ENCODE measurements at places on chromosomes 12 and 14.

DNA sequence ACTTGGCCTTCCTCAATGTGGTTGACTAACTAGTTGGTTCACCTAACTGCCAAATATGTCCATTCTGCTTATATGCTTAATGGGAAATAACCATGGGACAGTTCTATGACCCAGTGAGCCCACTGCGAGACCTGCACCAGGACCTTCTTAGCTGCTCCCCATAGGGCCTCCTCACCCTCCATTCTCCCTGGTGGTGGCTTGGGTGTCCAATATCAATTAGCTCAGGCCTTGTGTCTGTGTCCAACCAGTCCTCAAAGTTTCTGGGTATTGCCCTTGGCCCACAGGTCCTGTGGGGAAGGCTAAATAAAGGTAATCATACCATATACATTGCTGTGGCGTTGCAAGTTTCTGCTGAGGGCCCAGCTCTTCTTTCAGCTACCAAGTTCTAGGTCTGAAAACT is 228.2 kb downstream of the PCNX1 start:
- DNase-seq: no peak

- DNase-seq: no peak
These were observed 1.7 kb upstream of the EIF4B start for GRCh38 chr12:53004582-53004981.

DNA sequence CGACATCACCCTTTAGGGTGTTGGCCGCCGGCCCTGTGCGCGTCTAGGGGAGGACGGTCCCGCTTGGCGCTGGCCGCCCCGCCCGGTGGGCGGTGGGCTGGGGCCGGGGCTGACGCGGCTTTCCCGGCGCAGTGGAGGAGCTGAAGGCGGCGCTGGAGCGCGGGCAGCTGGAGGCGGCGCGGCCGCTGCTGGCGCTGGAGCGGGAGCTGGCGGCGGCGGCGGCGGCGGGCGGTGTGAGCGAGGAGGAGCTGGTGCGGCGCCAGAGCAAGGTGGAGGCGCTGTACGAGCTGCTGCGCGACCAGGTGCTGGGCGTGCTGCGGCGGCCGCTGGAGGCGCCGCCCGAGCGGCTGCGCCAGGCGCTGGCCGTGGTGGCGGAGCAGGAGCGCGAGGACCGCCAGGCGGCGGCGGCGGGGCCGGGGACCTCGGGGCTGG is 3.6 kb downstream of the TNFAIP2 start:
- no peak for DNase-seq

DNA sequence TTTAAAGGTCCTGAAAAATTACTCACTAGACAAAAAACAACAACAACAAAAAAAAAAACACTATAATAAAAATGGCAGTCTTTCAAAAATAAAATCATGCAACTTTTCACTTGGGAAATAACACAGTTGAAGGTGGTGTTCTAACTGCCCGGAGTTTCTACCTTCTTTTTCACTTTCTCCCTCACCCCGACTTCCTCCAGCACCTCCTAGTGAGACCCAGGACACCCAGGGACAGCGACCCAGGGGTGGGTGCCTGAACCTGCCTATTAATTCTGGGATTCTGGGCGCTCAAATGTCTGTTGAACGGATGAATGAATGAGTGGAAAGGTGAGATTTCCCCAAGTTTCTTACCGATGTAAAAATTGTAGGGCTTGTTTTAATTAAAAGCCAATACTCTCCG is 2.0 kb upstream of the FZD10 start:
- no peak for DNase-seq

DNA sequence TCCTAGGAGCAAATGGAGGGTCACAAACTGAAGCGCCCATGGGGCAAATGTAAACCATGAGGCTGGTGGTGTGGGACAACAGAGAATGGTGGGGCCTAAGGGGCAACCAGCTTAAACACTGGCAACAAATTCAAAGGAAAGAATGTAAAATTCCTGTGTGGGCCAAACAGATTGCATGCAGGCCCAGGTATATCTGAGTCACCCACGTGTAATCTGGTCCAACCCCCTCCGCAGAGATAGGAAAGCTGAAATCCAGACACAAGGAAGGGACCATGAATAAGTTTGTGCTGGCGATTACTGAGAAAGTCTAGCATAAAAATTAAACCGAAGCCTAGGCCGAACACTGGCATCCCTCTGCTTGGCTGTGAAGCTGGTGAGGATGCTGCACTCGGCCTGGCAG is 71.6 kb downstream of the ITPK1 start:
- no peak for DNase-seq

GRCh38 chr14:96673706-96674105 is 123.5 kb upstream of the VRK1 start:
- DNase-seq: no peak

GRCh38 chr12:116354950-116355783 is 77.7 kb upstream of the MED13L start:
- DNase-seq: no peak

DNA sequence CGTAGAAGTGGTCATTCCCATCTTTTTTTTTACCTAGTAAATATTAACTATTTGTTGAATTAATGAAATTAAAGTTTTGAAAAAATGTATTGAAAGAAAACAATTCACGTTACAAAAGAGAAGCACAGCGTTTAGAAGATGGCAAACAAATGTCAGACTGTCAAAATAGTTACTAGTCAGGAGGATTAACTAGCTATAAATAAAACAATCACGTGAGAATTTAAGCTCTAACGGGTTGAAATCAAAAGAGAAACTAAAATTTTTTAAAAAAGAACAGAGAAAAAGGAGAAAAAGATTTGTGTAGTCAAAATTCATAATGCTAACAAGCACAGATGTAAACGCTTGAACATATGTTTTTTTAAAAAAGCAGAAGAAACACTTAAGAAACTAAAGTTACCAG is 26.4 kb downstream of the DDHD1 start:
- no peak for DNase-seq

DNA sequence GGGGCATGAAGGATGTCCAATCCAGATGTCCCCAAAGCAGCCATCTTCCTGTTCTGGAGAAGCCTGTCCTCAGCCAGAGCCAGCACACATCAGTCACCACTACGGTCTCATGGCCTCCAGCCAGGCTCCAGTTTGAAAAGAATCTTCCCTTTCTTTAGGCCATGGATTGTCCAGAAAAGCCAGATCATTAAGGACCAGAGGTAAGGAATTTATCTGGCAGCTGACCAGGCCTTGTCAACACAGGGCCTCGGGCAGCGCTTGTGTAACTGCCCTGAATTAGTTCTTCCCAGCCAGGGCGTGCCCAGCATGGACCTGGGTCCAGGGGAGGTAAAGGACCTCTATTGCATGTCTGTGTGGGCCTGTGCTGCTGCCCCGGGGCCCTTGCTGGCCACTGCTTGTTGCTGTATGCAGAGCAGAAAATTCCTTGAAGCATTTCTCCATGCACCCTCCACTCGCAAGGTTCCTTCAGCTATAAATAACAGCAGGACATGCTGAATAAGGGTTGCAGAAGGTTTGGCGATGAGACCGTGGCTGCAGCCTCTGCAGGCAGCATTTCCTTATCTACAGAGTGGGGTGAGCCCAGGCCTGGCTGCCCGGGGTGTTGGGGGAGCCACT is 21.7 kb upstream of the VPS37B start:
- no peak for DNase-seq

GRCh38 chr12:92718483-92718990 is 15.7 kb downstream of the PLEKHG7 start:
- no peak for DNase-seq

- no peak for DNase-seq
These were observed 18.4 kb downstream of the GSG1 start for GRCh38 chr12:13084898-13085640.

DNA sequence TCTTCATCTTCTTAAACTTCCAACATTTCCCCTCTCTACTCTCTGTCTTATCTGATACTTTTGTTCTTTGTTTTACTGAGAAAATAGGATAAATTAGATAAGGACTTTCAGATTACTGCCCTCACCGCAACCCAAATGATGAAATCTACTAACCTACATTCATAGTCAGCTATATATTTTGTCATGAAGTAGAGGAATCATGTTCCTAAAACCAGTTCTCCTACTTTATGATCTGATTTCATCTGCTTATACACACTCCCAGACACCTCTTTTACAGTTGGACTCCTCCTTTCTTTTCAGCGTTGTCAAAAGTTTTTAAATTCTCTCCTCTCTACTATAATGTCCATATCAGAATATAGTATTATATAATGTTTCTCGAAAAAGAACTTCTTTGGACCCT is 29.7 kb downstream of the MGAT4C start:
- no peak for DNase-seq

GRCh38 chr12:124655698-124656516 is 88.5 kb upstream of the NCOR2 start:
- peak; percentile 86 for DNase-seq

DNA sequence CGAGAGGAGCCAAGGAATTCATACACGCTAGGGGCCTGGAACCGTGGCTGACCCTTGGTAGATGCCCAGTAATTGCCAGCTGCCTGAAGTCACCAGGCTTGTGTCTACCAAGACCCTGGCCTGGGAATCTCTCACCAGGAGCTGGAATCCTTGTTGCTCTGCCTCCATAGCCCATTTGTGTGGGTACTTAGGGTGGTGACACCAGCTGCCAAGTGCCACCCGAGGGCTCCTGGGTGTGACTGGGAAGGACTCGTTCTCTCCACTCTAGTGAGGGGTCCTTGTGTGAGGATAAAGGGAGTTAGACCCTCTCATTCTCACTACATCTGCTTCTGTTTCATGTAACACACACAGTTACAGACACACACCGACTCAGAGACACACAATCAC is 17.9 kb downstream of the SERPINA1 start:
- no peak for DNase-seq

- no peak for DNase-seq
These were observed 8.8 kb downstream of the DTX1 start for GRCh38 chr12:113065126-113066007.

GRCh38 chr14:91417120-91417982 is at the start of gene CCDC88C:
TSS of gene CCDC88C (minus strand) at chr14:91417820. CDS start at chr14:91417690, 130 bp downstream.
- DNase-seq: peak; percentile 53

DNA sequence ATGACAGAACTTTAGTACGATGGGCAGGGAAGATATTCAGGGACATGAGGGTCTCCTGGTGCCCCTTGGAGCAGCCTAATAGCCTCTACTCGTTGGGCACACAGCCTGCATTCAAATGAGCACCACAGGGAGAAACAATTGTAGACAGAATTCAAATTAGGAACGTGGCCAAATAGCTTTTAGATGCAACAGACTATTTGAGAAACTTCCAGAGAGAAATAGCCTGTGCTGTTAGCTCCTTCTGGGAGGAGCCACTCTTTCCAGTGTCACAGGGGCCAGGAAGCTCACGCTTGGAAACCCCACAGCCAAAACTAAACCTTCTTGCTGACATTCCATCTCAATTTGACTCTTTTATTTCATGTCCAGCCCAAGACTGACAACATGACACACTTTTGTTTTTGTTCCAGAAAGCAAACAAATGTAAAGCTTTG is 114.5 kb downstream of the RPAP3 start:
- DNase-seq: no peak

- DNase-seq: no peak
These were observed 465.8 kb downstream of the APAF1 start for GRCh38 chr12:99110868-99111267.

DNA sequence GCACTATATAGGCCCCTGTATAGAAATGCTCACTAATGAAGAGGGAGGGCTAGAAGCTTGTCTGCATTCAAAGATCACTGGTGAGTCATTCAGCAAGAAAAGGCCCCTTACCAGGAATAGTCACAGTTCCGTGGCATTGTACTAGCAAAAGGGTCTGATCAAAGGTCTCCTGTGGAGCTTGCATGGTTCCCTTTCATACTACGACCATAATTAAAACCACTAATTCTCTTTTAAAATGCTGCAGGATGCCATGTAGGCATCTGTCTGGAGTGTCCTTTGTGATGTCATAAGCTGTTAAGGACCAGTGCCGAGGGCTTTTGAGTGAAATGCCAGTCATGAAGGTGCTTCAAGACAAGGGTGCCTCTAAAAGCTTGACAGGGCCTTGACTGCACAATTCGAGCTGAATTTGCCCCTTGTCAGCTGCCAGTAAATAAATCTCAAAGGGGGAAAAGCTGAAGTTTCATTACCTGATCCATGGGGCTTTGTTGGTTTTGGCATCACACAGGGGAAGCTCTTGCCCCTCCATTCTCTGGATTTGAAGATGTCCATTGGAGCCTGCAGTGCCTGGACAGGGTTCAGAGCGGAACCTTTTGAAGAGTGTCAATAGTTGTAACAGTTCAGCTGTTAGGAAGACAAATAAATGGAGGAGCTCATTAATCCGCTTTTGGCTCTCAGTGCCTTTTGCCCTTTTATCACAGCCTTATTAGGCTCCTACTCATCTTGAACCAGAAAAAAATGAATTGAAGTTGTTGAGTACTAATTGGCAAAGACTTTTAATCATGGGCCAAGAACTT is 69.1 kb downstream of the TMEM260 start:
- no peak for DNase-seq

- no peak for DNase-seq
These were observed 9.0 kb upstream of the MLEC start for GRCh38 chr12:120677765-120678473.

GRCh38 chr12:102095677-102096263 is 24.1 kb downstream of the NUP37 start:
- DNase-seq: no peak

DNA sequence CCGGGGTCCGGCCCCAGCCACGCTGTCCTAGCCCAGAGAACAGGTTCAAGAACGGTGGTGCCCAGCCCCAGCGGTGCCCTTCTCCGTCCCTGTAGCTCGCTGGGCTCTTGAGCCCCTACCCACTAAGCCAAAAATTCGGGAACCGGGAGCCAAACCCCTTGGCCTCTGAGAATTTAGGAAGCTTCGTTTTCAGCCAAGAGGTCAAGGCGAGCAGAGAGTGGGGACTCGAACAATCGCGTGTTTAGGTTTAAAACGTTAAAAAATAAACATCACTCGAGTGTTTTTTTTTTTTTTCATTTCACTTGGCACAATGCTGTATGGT is 6.2 kb downstream of the SIX1 start:
- DNase-seq: no peak

Data from dorsolateral prefrontal cortex (tissue), 122 donors.